NCI-H1930 (cell line): ENCODE measurements at places on chromosomes 7 and 10.
A peak's percentile ranks its signal among the peaks of the same experiment; 100 is the strongest.

DNA sequence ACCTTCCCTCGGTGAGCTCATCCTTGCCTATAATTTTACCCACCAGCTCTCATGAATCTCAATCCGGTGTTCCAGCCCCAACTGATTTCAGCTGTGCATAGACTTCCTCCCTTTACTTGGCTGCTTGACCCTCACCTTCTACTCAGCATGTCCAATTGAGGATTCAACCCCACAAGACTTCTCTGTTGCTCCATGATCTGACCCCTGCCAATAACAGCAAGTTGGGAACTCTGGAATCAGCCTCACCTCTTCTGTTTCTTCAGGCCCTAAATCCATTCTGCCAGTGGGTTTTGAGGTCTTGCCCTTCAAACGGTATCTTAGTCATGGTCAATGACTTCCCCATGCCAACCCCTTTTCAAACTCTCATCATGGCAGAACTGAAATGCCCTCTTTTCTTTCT lies 390.4 kb downstream of the CALN1 start:
- DNase-seq = no peak

- no peak for DNase-seq
Measured at GRCh38 chr10:127012071-127012768, 107.0 kb downstream of the DOCK1 start.

GRCh38 chr10:80204677-80205476 lies 460 bp downstream of the ANXA11 start:
- DNase-seq = no peak

- no peak for DNase-seq
Measured at GRCh38 chr7:156515911-156516790, 124.4 kb upstream of the RNF32 start.

- no peak for DNase-seq
Measured at GRCh38 chr10:78953113-78953798, 115.5 kb upstream of the ZMIZ1 start.

DNA sequence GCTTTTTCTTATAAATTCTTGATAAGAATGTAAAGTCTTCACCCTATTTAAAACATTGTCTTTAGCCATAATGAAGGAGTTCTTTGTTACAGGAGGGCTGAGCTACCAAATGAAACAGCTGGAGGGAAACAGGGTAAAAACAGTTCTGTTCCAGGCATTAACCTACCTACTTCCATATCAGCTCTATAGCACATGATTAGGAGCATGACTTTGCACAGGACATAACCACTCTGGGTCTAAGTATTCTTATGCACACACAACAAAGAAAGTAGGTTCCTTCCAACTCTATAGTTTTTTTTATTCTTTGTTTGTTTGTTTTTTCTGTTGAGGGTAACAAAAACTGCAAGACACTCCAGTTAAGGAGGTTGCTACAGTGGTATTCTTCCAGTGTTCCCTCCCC lies 52.7 kb downstream of the SCIN start:
- no peak for DNase-seq

DNA sequence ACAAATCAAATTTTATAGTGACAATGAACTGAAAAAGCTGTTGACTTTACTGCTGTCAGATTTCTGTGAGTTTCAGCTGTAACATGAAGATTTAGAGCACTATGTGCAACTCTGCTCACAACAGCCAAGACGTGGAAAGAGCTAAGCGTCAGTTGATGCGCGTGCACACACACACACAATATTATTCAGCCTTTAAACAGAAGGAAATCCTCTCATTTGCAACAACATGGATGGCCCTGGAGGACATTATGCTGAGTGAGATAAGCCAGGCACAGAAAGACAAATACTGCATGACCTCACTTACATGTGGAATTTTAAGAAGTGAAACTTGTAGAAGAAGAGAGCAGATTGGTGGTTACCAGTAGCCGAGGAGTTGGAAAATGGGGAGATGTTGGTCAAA lies 82.8 kb upstream of the FRMD4A start:
- no peak for DNase-seq

DNA sequence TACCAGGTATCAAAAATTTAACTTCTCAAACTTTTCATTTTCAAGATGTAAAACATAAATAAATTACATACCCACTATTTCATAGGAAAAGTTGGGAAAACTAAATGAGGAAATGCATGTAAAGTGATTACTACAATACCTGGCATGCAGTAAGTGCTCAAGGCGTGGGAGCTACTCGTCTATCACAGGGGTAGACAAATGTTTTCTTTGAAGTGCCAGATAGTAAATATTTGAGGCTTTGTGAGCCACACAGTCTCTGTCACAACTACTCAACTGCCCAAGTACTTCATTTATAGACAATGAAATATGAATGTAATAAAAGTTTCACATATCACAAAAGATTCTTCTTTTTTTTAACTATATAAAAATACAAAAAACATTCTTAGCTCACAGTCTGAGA lies 96.4 kb upstream of the PCGF5 start:
- DNase-seq = no peak

- no peak for DNase-seq
Measured at GRCh38 chr10:121590772-121591171, 7.5 kb downstream of the FGFR2 start.

DNA sequence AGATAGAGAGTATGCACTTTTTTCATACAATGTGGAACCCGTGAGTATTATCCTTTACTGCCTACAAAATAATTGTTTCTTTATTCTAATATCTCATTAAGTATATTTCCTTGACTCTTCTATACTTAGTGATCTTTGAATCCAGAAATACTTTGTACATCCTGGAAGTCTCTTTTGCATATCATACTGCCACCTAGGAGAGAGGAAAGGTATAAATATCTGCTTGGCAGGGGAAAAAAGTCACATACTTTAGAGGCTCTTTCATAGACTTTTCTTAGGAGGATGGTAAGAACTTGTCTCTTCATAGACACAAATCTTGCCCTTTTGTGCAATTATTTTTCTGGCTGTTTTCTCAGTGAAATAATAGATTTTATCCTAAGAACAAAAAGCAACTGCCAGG lies 436.0 kb downstream of the PAXIP1 start:
- DNase-seq = no peak

- DNase-seq = no peak
Measured at GRCh38 chr7:96173781-96174180, 148.1 kb downstream of the SLC25A13 start.

- DNase-seq = no peak
Measured at GRCh38 chr7:47807126-47807525, 141.1 kb downstream of the PKD1L1 start.

- peak; percentile 45 for DNase-seq
Measured at GRCh38 chr7:85620936-85621685, 434.3 kb upstream of the SEMA3D start.

DNA sequence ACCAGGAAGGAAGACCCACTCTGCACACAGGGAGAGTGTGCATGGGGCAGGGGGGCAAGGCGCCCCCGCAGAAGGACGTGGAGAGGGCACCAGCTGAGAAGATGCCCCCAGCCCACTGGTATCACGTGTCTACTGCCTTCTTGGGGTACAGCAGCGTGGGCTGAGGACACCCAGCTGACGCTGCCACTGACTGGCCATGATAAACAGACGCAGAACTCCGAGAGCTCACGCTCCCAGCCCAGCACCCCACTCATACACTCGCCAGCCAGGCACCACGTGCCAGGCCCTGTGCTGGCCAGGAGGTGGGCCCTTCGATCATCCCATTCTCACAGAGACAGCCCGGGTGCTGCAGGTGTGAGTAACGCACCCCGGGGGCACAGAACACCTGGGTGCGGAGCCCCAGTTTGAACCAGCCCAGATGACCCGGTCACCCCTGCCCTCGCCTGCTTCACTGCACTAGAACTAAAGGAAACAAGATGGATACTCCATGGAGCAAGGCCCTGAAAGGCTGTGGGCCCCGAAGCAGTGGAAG lies 199.8 kb downstream of the MAD1L1 start:
- no peak for DNase-seq

GRCh38 chr7:50761713-50762112 lies 21.0 kb downstream of the GRB10 start:
- DNase-seq = no peak

GRCh38 chr7:35894721-35895120 lies 93.9 kb downstream of the SEPTIN7 start:
- DNase-seq = no peak

GRCh38 chr7:71131256-71132126 lies 453 bp upstream of the GALNT17 start:
- DNase-seq = peak; percentile 81

DNA sequence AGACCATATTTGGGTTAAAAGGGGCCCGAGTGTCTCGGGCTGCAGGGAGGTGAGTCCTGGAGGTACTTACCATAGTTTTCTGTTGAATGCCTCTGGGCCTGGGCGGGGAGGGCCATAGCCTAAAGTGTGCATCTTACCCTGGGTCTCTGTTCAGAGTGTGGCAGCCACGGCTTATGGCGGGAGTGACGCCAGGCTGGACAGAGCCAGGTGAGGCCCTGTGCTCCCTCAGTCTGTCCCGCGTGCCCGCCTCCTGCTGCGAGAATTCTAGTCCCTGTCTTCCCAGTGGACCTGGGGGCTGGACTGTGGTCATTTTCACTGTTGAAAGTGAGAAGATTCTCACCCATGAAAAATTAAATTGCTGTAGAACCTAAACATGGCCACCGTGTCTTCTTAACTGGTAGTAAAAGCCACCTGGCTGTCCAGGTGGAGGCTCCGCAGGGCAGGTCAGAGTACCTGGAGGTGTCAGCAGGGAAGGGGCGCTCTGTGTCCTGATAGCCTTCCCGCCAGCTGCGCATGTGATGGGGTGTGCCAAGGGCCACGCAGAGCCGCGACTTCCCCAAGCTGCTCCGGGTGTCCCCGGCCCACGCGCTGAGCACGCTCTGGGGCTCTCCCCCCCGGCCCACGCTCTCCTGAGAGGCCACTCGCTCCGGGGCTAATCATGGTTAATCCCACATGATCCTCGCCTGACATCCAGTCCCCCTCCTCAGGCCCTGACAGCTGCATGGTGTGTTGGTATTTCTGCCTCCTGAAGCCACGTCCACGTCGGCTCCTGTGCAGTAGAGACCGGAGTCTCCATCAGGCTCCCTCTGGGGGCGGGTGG lies 20.3 kb downstream of the INPP5A start:
- no peak for DNase-seq

DNA sequence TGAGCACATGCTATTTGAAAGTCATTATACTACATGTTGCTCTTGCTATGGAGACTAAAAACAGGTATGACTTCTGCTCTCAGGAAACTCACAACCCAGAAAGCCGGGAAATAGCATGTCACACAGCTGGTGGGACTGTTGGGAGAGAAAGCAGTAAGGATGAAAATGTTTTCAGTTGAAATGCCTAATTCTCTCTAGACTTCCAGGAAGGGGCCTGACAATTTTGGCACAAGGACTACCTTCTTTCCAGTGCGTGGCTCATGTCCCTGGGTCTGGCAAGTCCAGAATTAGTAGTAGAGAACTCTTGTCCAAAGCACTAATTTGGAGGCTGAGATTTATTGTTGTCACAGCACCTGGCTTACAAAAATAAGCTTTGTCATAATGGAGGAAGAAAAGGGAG lies 567.6 kb downstream of the LRMDA start:
- no peak for DNase-seq
